T-helper 17 cell (primary cell): ENCODE measurements at places on chromosomes 1 and 21.

- no peak overlapping the region for H3K4me3 ChIP-seq
- no peak for DNase-seq
- H3K27me3 ChIP-seq: no peaks in the 10 kb centered on the region
- peaks cover 14% of the 10 kb centered on the region for H3K4me1 ChIP-seq
- H3K27ac ChIP-seq: no peak overlapping the region
Observed at GRCh38 chr1:39678889-39679288, 7.0 kb upstream of the NT5C1A start.

DNA sequence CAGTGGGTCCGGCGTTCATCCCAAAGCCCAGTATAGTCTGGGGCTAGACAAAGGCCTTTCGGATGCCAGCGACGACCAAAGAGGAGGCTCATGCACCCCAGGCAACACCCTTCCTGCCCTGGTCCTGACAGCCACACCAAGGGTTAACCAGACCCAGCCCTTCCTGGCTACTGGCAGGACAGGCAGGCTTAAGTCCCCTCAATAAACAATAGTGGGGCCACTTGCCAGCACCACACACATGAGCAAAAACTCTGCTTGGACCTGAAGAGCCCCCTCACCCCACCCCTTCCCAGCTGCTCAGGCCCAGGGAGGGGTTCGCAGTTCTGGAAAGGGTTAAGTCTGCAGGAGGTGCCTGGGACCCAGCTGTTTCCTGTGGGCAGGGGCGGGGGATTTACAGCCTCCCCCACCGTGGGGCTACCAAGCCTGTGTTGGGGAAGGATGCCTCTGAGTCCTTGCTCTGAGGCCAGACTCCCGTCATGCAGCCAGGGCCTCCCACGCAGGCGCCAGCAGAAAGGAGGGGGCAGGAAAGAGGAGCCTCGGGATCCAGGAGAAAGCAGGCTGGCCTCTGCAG is 18.2 kb downstream of the PHLDA3 start:
- no peak overlapping the region for H3K4me3 ChIP-seq
- DNase-seq: no peak
- peaks cover 2% of the 10 kb centered on the region for H3K36me3 ChIP-seq
- no peak overlapping the region for H3K27ac ChIP-seq
- H3K4me1 ChIP-seq: peaks cover 11% of the 10 kb centered on the region

- H3K36me3 ChIP-seq: no peaks in the 10 kb centered on the region
- peaks cover 14% of the 10 kb centered on the region for H3K4me1 ChIP-seq
- H3K4me3 ChIP-seq: no peak overlapping the region
- DNase-seq: no peak
- no peaks in the 10 kb centered on the region for H3K27me3 ChIP-seq
Observed at GRCh38 chr21:36235058-36235582, 78.5 kb downstream of the DOP1B start.

DNA sequence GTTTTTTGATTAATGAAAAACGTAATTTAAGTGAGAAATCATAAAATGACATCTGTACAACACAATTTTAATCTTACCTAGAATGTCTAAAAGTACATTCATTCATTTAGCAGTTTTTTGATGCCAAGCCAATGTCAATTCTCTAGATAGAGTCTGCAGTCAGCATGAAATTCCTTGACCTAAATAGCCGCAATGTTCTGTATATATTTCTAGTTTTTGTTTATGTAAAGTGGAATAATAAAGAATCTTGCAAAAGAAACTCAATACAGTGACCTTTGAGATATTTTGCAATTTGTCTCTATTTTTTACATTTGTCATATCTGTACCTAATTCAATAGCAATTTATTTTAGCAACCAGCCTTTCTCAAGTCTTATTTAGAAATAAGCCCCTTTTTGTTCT is 176.0 kb downstream of the ATP6V1G3 start:
- peaks cover 5% of the 10 kb centered on the region for H3K36me3 ChIP-seq
- no peak overlapping the region for H3K4me3 ChIP-seq

DNA sequence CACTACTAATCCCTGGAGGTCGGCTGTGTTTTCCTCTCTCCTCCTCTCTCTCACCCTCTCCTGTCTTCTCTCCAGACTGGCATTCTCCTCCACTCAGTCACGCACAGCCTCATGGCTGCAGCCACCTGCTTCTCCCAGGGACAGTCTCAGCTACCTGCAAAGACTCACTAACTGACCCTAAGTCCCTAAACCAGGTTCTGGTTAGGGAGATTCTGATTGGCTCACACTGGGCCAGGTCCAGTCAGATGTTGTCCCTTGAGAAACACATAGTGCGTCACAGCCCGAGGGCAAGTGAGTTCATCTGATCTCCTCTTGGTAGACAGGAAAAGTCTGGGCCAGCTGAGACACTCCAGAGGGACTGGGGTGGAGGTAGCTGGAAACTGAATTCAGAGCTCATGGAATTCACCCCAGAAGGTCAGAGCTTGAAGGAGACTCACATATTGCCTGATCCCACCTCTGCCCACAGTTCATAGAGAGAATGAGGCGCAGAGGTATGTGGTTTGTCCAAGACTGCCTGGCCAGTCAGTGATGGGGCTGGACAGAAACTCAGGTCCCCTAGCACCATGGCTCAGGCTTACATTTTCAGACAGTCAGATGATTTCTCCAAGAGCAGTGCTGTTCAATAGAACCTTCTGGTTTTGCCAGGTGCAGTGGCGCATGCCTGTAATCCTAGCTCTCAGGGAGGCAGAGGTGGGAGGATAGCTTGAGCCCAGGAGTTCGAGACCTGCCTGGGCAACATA is 40.4 kb upstream of the RPL11 start:
- peaks cover 2% of the 10 kb centered on the region for H3K36me3 ChIP-seq
- H3K4me3 ChIP-seq: no peak overlapping the region
- peaks cover 6% of the 10 kb centered on the region for H3K27me3 ChIP-seq
- peaks cover 4% of the 10 kb centered on the region for H3K4me1 ChIP-seq
- no peak for DNase-seq
- H3K27ac ChIP-seq: no peak overlapping the region

DNA sequence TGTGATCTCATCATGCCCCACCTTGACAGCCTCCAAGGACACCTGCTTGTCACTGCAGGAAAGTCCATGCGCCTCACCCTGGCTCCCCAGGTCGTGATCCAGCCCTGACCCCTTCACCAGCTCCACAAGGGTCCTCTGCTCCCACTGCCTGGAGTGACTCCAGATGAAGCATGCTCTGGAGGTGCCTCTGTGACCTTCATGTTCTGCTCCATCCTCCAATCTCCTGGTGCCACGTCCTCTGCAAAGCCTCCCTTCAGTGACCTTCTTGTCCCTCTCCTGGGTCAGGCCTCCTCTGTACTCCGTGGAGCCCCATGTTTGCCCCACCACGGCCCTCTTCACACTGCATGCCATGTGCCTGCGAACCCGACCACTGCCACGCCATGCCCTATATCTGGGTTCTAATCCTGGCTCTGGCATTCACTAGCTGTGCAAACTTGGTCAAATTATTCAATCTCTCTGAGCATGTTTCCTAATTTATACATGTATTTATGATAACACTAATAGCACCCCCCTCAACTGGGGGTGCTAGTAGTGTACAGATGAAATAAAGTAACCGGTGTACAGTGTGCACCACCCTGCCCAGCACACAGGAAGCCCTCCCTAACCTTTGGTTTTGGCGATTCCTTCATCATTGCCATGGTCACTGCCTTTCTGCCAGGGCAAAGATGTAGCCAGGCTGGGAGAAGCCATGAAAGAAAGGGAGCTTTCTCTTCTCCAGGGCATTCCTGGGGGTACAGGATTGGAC is 77.4 kb downstream of the STUM start:
- DNase-seq: no peak
- H3K36me3 ChIP-seq: peaks cover 6% of the 10 kb centered on the region
- H3K27ac ChIP-seq: no peak overlapping the region
- peaks cover 4% of the 10 kb centered on the region for H3K27me3 ChIP-seq
- H3K4me3 ChIP-seq: peak overlapping the region; percentile 25

GRCh38 chr1:234842726-234843641 is 233.0 kb upstream of the IRF2BP2 start:
- no peaks in the 10 kb centered on the region for H3K36me3 ChIP-seq
- H3K27me3 ChIP-seq: no peaks in the 10 kb centered on the region
- DNase-seq: peak; percentile 45
- H3K4me1 ChIP-seq: peaks cover 43% of the 10 kb centered on the region
- peak overlapping the region; percentile 85 for H3K27ac ChIP-seq

GRCh38 chr1:51843948-51844347 is 34.6 kb downstream of the NRDC start:
- no peaks in the 10 kb centered on the region for H3K27me3 ChIP-seq
- peaks cover 6% of the 10 kb centered on the region for H3K36me3 ChIP-seq
- peaks cover 25% of the 10 kb centered on the region for H3K4me1 ChIP-seq

DNA sequence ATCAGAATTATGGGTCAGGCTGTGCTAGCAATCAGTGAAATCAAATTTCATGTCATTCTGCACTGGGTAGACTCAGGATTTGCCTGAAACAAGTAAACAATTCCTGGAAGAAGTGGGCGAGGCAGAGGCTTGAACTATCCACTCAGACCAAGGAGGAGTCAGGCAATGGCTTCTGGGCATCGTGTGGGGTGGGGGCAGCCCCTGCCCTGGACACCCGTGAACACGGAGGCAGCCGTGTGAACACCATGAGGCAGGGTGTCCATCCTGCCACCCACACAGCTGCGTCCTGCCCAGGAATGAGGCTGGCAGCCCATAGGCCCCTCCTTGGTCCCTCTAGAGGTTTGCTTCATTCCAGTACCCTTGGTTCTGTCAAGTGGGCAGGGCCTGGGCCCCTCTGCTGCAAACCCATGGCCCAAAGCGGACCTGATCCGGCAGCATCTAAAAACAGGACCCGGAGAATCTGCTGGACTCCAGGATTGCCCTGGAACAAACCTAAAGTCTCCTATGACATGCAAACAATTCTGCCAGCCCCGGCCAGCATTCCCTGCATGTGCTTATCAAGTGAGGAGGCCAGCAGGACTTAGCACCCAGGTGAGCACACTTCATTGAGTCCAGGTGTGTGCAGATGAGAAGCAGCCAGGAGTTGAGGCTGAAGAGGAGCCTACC is 69.5 kb downstream of the PDE9A start:
- H3K36me3 ChIP-seq: peaks cover 2% of the 10 kb centered on the region
- peaks cover 15% of the 10 kb centered on the region for H3K4me1 ChIP-seq
- peak overlapping the region; percentile 81 for H3K27ac ChIP-seq

DNA sequence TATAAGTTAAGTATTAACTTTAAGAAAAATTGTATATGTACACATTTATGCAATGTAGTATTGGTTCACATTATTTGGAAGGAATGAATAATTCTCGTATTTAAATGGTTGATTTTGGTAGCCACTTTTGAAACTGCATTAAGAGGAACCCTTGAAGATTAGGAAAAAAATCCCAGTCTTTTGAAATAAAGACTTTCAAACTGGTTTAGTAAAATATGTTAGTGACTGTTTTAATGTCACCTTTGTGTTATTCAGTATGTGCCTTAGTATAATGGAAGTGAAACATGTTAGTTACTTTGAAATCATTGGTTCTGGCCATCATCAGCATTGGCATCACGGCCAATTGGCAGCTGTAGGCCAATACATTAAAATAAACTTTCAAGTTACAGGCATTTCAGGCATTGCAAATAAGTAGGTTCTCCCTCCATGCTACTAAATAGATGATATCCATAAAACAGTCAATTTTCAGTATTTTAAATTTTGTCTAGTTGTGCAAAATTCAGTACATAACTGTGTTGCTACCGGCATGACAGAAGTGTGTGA is 4.4 kb downstream of the MIER1 start:
- H3K4me1 ChIP-seq: peaks cover 29% of the 10 kb centered on the region
- H3K4me3 ChIP-seq: peak overlapping the region; percentile 97
- no peaks in the 10 kb centered on the region for H3K27me3 ChIP-seq
- DNase-seq: no peak
- peak overlapping the region; percentile 93 for H3K27ac ChIP-seq
- peaks cover 4% of the 10 kb centered on the region for H3K36me3 ChIP-seq

DNA sequence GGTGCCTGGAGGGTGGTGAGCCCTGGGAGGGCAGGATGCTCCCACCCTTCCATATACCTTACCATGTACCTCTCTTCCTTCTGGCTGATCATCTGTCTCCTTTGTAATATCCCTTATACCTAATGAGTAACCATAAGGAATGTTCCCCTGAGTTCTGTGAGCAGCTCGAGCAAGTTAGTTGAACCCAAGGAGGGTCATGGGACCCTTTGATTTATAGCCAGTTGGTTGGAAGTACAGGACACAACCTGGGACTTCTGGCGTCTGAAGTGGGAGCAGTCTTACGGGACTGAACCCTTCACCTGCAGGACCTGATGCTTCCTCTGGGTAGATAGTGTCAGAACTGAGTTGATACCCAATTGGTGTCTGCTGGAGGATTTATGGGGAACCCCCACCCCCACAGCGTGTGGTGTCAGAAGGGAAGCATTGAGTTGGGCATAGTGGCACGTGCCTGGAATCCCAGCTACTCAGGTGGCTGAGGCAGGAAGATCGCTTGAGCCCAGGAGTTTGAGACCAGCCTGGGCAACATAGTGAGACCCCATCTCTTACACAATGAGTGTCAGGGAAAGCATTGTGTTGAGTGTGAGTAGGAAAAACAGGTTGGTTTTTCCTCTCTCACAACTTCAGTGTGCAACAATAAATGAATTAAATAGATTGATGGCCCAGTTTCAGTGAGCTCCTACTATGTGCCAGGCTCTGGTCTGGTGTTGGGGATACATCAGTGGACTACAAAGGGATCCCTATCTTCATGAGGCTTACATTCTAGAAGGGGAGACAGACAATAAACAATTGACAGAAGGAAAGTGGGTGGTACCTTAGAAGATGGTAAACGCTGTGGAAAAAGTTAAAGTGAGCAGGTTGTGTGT is 16.0 kb downstream of the DNAJC16 start:
- peaks cover 15% of the 10 kb centered on the region for H3K4me1 ChIP-seq
- H3K27me3 ChIP-seq: no peaks in the 10 kb centered on the region
- H3K27ac ChIP-seq: peak overlapping the region; percentile 80

DNA sequence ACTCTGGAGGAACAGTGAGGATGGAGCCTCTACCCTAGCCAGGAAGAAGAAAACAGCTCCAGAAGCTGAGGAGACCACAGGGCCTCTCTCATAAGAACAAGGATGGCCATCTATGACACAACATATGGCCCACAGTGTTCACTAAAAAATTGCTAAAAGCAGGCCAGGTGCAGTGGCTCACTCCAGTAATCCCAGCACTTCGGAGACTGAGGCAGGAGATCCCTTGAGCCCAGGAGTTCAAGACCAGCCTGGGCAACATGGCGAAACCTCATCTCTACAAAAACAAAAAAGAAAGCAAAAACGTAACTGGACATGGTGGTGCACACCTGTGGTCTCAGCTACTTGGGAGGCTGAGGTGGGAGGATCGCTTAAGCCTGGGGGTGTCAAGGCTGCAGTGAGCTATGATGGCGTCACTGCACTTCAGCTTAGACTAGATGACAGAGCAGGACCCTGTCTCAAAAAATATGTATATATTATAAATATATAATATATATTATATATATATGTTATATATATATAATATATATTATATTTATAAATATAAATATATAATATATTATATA is 103.1 kb downstream of the TOMM20 start:
- H3K4me3 ChIP-seq: no peak overlapping the region
- no peak overlapping the region for H3K27ac ChIP-seq
- H3K36me3 ChIP-seq: no peaks in the 10 kb centered on the region
- no peaks in the 10 kb centered on the region for H3K27me3 ChIP-seq

DNA sequence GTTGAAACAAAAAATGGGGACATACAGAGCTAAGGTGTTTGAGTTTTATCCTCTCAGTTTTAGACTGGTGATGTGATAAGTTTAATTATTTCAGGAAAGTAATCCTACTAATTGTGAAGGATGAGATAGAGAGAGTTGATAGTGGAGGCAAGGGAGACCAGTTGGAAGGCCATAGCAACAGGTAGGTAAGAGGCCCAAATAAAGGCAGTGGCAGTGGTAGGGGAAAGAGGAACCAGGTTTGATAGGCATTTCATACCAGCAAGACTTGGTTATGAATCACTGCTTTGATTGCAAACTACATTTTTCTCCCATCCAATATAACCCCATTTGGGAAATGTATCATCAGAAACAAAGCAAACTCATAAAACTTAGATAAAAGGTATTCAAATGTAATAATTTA is 63.1 kb upstream of the SH3GLB1 start:
- H3K27me3 ChIP-seq: peaks cover 10% of the 10 kb centered on the region
- H3K27ac ChIP-seq: no peak overlapping the region
- H3K4me1 ChIP-seq: no peaks in the 10 kb centered on the region
